GM18507 (cell line): ENCODE measurements at places on chromosomes 16 and 17.

GRCh38 chr17:61444831-61445230, 7.4 kb upstream of the TBX4 start:
- no peak for DNase-seq

GRCh38 chr16:27449434-27450195, 47.6 kb downstream of the IL21R start:
- DNase-seq: peak; percentile 38

DNA sequence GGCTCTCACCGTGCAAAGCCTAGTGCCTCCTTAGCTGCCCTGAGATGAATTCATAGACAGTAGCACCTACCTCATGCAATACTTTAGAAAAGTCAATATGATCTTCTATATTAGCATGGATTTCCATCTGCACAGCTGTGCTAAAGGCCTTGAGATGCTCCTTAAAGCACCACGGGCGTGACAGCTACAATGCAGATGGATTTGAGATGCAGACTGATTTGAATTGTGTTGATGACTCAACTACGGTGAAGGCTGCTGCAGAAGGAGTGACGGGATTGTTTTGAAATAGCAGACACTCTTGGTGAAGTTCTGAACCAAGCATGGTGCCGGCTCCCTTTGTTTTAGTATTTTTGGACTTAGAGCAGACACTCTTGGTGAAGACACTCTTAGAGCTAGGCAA, 88.2 kb downstream of the SPECC1 start:
- DNase-seq: no peak

DNA sequence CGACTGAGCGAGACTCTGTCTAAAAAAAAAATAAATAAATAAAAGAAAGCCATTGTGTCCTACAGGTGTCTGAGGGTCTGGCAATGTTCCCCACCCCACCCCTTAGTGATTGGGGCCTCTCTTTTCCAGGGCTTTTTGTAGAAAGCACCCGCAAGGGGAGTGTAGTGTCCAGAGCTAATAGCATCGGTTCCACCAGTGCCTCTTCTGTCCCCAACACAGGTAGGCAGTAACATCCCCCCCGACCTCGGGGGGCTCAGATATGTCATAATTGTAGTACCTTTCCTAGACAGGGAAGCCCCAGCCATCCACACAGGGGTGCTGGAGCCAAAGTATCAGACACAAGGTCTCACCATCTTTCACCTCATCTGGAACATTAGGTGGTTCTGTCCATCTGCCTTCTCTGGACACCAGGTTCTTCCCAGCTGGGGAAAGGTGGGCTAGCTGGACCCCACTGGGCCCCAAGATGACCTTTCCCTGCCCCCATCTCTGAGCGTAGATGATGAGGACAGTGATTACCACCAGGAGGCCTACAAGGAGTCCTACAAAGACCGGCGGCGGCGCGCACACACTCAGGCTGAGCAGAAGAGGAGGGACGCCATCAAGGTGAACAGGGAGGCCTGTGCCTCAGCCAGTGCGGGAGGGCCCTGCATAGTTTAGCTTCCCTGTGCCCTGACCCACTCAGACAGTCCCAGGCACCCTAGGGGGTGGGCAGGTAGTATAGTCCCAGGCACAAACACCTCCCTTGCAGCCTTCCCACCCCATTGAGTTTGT, 1.6 kb downstream of the MLX start:
- DNase-seq: no peak

DNA sequence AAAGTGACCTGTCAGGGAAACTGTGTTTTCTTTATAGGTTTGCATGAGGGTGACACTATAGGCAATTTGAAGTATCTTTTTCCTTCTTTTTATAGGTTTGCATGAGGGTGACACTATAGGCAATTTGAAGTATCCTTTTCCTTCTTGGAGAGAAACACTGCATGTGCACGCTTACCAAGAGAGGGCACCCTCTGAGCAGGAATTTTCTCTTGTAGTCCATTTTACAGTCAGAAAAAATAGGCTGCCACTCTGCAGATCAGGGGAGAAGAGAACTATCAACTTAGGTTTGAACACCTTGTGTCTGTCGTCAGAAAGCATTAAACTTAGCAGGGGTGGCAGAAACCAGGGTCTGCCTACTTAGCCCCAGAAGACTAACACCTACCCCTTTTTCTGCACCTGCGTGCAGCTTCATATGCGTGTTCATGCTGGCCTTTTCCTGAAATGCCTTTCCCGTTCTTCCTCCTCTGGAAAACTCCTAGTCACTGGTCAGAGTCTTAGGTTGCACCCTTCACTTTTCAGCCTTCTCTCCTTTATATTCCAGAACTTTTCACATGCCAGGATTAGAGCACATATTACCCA, 16.4 kb upstream of the SMIM36 start:
- no peak for DNase-seq

DNA sequence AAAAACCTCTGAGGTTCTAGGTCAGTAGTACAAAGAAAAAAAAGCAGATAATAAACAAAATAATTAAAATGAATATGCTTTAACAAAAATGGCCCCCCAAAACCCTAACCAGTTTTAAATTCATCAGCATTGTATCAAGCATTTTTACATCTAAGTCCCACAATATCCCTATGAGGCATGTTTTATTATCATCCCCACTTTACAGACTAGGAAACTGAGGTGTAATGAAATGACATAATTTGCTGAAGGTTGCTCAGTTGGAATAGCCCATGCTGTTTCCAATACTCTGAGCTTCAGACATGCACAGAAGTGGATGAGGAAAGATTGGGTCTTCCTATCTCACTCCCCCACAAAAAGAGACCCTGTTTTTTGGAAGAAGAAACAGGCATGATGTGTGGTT, 88.3 kb downstream of the SNX11 start:
- no peak for DNase-seq

DNA sequence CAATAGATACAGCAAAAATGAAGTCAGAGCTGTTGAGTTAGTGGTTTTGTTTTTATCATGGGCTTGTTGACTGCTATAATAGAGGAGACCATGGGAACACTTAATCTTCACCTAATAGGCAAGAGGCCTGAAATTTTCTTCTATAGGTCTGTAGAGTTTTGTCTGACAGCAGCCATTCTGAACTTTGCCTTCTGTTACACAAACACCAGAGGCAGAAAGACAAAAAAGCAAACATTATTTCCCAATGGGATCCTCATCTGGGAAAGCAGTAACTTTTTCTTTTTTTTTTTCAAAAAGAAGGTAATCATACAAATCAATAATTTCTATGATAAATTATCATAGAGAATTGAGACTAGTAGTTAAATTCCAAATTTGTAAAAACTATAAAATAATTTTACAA, 494.1 kb downstream of the TOX3 start:
- DNase-seq: no peak

- DNase-seq: no peak
Measured at GRCh38 chr16:473046-474043, 47.9 kb downstream of the RAB11FIP3 start.

- no peak for DNase-seq
Measured at GRCh38 chr16:75550211-75550662, 5.8 kb downstream of the TMEM231 start.

- DNase-seq: no peak
Measured at GRCh38 chr17:49836111-49837030, 11.5 kb downstream of the TAC4 start.

DNA sequence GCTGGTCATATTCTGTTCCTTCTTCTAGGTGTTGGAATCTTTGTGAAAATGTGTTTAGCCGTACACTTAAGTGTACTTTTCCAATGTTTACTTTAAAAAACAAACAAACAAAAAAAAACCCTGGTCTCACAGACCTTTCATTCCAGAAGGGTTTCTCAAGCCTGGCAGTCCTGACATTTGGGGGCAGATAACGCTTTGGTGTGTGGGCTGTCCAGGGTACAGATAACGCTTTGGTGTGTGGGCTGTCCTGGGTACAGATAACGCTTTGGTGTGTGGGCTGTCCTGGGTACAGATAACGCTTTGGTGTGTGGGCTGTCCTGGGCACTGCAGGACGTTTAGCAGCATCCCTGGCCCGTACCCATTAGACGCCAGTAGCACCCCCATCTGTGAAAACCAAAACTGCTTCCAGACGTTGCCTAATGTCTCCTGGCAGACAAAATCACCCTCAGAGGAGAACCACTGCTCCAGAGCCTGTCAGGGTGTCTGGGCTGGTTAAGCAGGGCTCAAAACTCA, 15.2 kb upstream of the FLCN start:
- DNase-seq: no peak

- no peak for DNase-seq
Measured at GRCh38 chr16:68232335-68232734, 3.6 kb downstream of the ESRP2 start.

GRCh38 chr16:6345090-6345489, 987.6 kb upstream of the RBFOX1 start:
- no peak for DNase-seq

- no peak for DNase-seq
Measured at GRCh38 chr16:1288813-1289476, 20.5 kb upstream of the UBE2I start.

DNA sequence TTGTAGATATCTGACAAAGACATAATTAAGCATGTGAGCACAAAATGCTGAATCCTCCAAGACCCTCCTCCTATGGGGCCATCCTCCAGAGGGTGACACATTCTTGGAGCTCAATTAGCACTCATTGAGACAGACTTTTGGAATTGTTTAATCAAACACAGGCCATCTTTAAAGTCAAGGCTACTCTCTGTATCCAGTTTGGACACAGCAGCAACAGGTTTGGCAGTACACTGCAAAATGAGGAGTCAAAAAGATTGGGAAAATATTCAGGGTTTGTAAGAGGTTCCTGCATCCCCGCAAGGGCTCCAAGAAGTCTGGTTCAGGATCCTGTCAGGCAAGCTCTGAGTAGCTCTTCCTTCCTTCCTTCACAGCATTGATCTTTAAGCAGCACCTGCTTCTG, 1.3 kb downstream of the ITFG1 start:
- no peak for DNase-seq

DNA sequence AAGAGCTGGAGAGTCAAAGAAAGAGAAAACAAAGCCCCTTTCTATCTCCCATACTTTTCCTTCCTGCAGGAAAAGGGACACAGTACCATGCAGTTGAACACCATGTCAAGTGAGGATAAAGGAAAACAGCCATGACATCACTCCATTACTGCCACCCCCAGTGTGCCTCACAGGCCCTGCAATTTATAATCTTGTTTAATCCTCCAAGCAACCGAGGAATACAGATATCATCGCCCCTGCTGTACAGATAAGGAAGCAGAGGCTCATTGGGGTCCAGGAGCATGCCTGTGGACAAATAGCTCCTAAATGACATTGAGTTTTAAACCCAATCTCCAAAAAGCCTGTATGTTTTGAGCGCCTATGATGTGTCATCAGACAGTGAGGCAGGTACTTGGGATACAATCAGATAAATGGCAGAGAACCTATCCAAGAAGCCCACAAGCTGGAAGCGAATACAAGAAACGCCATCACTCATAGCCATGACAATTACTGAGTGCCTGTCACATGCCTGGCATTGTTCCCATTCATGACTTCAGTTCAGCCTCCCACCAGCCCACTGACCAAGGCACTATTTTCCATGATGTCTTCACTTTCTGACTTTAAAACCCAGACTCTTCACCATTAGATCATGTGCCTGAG, 45.5 kb downstream of the CPPED1 start:
- DNase-seq: no peak

- no peak for DNase-seq
Measured at GRCh38 chr16:89200124-89200849, at the start of gene SLC22A31. TSS of gene SLC22A31 (minus strand) at chr16:89200537. CDS start at chr16:89200501, 36 bp downstream.

GRCh38 chr16:82059161-82059982, 24.3 kb downstream of the HSD17B2 start:
- DNase-seq: no peak

DNA sequence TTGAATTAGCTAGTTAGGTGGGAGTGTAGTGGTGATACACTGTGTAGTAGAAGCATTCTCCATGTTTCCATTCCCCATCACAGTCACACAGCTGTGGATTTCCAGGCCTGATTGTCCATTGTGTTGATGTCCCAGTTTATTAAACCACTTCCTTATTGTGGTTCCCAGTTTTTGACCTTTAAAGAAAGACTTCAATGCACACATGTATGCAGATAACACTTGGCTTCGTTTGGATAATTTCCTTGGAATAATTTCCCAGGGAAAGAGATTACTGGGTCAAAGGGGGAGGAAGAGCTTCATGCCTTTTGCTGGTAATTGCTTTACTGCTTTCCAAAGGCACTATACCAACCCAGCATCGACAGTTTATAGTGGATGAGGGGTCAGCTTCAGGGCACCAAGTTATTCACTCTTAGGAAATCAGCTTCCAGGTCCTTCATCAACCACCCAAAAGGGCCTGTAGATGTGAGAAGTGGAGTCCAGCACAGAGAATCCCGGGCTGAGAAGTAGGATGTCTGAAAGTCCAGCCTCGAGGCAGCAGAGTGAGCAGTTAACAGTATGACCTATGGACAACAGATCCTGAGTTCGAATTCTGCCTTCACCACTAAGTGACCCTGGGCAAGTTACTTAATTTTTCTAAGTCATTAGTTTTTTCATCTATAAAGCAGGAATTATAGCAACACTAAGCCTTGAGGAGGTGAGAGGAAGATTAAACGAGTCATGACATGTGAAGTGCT, 31.3 kb upstream of the TNS4 start:
- no peak for DNase-seq

DNA sequence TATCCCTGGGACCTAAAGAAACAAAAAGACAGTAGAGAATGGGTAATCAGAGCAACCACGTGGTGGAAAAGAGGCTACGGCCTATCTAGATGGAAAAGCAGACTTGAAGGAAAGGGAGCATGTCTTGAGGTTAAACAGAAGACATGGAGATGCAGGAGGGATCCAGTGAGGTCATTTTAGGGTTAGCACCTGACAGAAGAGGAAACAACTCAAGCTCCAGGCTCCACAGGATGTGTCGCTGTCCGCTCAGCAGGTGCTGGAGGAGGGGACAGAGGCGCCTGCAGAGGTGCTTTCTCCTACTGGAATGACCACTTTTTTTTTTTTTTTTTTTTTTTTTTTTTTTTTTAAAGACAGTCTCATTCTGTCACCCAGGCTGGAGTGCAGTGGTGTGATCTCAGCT, 47.5 kb upstream of the CLEC3A start:
- DNase-seq: no peak

GRCh38 chr17:17959520-17960361, 12.5 kb downstream of the TOM1L2 start:
- DNase-seq: no peak

DNA sequence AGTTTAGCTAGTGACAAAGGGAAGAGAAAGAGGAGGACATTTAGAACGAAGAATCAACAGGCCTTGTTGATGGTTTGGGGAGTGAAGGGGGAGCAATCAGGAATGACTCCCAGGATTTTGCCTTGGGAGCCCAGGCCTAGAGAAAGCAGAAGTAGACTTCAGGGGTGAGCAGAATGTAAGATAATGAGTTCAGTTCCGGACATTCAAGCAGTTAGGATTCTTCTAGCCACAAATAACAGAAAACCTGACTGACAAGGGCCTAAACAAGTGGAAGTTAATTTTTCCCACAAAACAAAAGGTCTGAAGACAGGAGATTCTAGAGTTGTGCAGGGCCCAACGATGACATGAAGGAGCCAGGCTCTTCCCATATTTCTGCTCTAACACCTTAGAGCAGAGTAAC, 45.9 kb downstream of the SKAP1 start:
- DNase-seq: no peak
